ENCODE measurements at places on chromosomes 1 and 21.

GRCh38 chr1:168312718-168313604, 32.3 kb downstream of the TBX19 start:
- no peak for DNase-seq

DNA sequence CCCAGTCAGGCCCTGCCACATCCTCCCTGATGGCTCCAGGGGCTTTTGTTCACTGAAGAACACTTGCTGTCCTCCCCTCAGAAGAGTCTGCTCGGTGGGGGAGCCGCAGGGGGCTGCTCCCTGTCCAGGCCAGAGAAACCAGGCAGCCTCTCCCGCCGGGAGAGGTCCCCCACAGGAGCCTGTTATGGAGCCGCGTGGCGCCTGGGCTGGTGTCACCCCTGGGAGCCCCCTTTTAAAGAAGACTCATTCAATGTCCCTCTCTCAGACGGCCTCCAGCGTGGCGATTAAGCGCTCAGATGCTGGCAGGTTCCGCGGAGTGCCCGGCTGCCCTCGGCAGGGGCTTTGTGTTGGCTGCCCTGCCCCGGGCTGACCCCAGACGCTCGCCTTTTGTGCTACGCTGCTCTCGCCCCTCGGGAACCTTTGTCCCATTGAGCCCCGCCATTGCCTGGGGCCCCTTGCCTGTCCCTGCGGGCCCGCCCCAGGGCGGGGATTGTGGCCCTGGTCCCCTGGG, 43.1 kb downstream of the SKI start:
- DNase-seq = no peak

- DNase-seq = no peak
Observed at GRCh38 chr1:168443899-168444298, 99.9 kb downstream of the XCL2 start.

GRCh38 chr1:225470211-225471108, 42.6 kb upstream of the LBR start:
- peak; percentile 28 for DNase-seq

- DNase-seq = no peak
Observed at GRCh38 chr1:105072446-105072845, 1322.7 kb downstream of the AMY1C start.

- DNase-seq = no peak
Observed at GRCh38 chr1:230506451-230506850, 80.3 kb upstream of the PGBD5 start.

GRCh38 chr1:17278996-17279830, 28.8 kb upstream of the PADI4 start:
- no peak for DNase-seq

DNA sequence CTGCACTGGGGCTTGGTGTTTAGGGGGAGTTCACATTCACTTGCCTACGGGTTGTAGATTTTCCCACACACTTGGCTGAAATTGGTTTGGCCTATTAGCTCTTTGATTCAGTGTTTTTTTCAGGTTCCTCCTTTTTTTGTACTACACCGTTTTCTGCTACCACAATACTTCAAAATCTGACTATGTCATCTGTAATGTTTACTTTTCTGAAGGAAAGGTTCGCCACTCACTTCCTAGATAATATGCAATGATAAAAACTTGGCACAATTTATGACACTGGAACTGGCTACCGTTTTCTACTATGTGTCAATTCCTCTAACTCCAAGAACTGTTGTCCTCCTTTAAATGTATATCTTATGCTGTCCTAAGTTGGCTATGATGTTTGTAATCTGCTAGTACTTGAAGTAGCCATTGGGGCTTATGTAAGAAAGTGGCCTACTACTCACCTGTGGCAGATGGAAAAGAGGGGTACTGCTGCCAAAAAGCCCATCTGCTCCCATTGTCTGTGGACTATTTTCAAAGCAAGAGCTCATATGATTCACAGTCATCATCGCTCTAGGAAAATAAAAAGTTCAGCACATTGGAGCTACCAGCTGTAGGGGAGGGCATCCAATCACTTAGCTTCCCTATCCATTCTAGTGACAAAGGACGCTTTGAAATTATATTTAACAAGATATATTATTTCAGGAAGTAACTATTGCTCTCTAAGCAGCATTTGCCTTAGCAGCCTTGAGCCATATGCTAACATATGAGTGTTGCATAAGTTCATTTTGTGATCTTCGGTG, 42.4 kb upstream of the BACH1 start:
- DNase-seq = no peak

DNA sequence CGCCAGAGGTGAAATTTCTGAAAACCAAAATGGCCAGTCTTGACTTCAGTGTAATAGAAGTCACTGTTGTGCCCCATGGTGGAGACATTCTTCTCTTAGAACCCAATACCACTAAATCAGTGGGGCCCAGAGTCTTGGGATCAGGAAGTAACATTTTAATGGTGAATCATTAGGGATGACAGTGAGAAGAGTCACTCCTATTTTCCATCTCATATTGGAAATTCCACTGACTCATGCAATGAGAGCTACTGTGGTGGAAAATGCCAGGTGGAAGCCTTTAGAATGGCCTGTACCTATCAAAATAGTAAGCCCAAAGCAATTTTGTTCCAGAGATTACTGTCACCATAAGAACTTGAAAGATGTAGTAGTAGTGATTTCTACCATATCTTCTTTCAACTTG, 20.6 kb upstream of the PPM1J start:
- no peak for DNase-seq

GRCh38 chr21:32599526-32599925, 12.7 kb downstream of the CFAP298 start:
- no peak for DNase-seq

GRCh38 chr1:182438326-182438725, 11.6 kb upstream of the RGSL1 start:
- DNase-seq = no peak

- no peak for DNase-seq
Observed at GRCh38 chr21:33980276-33980916, 64.8 kb upstream of the ATP5PO start.

GRCh38 chr21:38269576-38269936, 12.8 kb downstream of the KCNJ15 start:
- no peak for DNase-seq

DNA sequence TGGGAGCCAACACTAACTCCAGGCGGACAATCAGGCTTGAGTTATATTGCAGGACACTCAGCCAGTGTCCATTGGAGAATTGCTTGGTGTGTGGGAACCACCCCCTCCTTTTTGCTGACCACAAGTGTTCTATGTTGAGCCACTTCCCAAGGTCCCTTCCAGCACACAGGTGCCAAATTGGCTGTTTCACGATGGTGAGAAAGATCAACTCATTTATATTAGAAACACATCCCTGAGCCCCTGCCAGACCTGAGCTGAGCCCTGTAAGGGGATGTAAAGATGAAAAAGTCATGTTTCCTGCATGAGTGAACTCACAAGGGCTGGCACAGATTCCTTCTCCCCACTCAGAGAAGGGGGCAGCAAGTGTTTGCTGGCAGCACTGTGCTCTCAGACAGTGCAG, 96.5 kb downstream of the KCNN3 start:
- DNase-seq = no peak

- DNase-seq = no peak
Observed at GRCh38 chr1:44050261-44050660, 19.0 kb upstream of the SLC6A9 start.

- no peak for DNase-seq
Observed at GRCh38 chr1:73899311-73899710, 298.7 kb downstream of the LRRIQ3 start.

DNA sequence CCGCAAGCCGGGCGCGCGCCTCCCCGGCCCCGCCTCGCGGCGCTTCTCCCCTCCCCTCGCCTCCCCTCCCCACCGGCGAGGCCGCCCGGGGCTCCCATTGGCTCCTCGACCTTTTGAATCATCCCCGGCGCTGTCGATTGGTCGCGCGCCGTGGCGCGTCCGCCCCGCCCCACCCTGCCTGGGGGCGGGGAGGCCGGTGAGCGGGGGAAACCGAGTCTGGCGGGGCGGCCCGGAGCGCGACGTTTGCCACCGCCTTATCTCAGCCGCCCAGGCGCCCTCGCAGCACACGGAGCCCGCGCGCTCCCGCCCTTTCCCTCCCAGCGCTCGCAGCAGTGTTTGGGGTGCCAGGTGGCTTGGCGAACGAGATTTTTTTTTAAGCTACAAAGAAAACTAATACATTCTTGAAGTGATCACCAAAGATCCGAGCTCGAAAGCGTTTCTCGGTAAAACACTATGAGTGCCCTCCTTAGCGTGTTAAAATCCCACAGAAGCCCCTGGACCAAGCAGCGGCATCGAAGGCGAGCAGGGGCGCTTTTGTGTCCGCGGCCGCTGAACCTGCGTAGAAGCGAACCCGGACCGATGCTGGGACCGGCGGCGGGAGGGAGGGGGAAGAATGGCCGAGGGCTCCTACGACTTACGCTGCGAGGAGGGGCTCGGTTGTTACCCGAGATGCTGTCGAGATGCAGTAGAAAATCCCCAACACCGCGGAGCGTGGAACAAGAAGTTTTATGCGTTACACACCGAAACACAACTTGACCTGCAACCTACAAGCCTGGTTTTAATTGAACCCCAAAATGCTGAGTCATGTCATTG, 436 bp upstream of the LBR start:
- DNase-seq = peak; percentile 92

Data from H9 (cell line).